ENCODE measurements at places on chromosomes 16 and 17.

- DNase-seq: no peak
Observed at GRCh38 chr17:4897198-4897687, 2.1 kb upstream of the C17orf107 start.

- peak; percentile 40 for DNase-seq
Observed at GRCh38 chr16:3938843-3939624, 58.5 kb upstream of the CREBBP start.

DNA sequence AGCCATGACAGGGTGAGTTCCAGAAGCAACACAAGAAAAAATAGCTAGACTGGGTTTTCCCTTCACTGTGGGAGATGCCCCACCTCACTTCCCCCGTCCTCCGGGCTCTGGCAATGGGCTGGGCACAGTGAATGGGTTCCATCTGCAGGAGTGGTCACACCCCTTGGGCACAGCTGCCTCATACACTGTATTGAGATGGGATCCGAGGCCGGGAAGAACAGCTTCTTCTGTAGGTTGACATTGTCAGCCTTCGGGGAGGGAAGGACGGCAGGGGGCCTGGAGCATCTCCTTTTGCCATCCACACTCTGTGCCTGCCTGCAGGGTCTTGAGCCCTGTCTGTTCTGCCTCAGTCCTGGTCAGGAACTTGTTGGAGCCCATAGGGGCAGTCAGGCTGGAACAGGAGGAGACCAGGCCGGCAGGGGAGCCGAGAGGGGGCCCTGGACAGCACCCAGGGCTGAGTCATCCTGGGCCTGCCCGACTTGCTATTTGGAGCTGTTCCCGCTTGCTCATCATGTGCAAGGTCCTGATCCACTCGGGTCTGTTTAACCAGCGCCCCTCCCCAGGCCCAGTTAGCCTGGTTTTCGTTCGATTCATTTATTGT lies 286.7 kb downstream of the SEC14L1 start:
- DNase-seq: no peak

GRCh38 chr17:79987187-79987934 lies 48.3 kb downstream of the TBC1D16 start:
- DNase-seq: no peak

DNA sequence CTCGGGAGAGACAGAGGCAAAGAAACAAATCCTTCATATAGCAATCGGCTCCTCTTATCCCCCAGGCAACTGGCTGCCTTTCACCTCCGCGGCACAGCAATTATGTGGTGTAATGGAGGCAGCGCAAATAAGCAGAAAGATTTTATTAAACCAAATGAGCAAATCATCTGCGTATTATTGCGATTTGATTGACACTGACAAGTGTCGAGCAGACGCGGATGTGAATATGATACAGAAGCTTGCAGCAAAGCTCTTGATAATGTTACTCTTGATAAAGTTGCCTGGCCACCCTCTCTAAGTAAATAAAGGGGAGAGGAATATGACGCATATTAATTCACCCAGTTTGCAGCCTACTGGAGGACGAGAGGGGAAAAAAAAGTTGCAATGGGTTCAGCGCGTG lies 26.5 kb upstream of the AKTIP start:
- DNase-seq: no peak

GRCh38 chr17:62755141-62755851 lies 52.8 kb downstream of the MARCHF10 start:
- DNase-seq: no peak

GRCh38 chr17:1398931-1399678 lies 917 bp downstream of the YWHAE start:
- DNase-seq: no peak

- DNase-seq: no peak
Observed at GRCh38 chr17:15503731-15504130, 36.3 kb upstream of the CDRT4 start.

DNA sequence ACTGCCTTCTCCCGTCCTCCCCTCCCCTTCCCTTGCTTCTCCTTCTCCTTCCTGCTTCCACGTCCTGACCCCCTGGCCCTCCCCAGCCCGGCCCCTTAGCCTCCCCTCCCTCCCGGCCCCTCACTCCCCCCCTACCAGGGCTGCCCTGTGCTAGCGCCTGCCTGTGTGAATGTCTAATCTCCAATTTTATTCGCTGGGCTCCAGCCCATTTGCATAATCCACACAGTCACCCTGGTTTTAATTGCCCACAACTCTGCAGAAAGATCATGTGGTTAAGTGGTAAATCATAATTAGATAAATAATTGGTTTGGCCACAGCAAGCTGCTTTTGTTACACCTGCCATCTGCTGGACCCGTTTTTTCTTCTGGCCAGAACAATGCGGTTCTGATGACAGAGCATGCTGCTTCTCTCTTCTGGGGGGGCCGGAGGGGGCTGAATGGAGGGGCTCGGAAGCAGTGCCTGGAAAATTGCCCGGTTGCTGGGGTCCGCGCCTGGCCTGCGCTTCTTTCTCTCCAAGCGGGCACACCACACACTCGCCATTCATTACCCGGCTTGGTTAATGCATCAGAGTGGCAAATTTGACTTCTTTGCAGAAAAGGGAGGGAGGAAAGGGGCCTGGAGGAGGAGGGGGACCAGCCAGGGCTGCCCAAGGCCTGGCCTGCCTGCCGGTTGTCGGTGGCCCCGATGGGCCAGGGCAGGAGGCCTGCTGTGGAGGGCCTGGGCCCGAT lies 19.5 kb upstream of the GSE1 start:
- no peak for DNase-seq

DNA sequence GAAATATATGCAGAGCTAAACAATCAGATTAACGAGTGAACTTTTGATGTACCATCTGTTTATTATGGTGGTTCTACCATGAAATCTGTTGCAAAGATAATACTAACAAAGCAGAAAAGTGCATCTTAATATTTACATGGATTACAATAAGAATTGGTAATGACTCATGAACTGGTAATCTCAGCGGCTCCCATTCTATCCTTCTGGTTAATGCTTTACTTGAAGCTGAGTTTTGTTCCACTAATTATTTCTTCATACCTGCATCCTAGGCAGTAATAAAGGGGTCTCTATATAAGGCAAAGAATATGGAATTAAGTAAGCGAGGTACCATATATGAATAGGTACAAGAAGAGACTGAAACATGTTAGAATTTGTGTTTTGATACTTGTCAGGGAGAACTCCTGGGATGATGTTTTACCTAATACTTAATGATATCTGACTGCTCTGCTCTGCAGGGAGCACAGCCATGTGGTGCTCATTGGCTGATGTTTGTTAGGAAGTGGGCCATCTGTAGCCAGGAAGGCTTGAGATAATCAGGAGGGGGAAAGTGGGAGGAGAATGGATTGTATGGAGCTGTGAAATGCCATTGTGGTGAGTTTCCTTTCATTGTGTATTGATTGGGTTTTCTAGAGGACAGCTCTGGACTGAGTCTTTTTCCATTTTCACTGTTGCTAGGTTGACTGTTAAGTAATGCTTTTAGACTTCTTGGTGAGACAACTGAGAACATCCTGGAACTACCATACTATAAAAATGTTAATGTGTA lies 52.6 kb downstream of the MAP2K6 start:
- no peak for DNase-seq

GRCh38 chr16:84832488-84833143 lies 12.8 kb downstream of the CRISPLD2 start:
- DNase-seq: no peak

- no peak for DNase-seq
Observed at GRCh38 chr17:27573971-27574525, 56.9 kb upstream of the LGALS9 start.

DNA sequence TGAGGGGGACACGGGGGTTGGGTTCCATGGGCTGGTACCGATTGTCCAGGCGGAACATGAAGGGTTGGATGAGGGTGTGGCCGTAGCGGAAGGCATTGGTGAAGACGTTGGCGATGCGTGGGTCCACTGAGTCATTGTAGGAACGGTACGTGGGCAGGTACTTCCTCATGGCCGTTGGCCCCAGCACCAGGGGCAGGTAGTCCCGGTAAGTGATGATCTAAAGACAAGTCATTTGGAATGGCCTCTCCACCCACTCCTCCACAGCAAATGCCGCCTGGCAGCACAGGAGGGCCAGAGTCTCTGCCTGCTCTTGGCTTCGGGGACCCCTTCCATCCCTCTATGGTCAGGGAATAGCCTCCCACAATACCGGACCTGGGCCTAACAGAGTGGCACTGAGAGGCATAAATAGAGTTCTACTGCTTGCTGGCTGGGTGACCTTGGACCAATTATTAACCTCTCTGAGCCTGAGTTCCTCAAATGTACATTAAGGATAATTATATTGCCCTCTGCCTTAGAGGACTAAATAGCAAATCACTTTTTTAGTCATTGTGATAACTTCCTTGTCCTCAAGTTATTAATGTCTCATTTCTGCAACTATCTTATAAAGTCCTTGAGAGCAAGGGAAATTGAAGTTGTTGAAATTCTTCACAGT lies 7.2 kb downstream of the MPO start:
- no peak for DNase-seq

GRCh38 chr17:2017274-2017941 lies 7.7 kb downstream of the RTN4RL1 start:
- no peak for DNase-seq

DNA sequence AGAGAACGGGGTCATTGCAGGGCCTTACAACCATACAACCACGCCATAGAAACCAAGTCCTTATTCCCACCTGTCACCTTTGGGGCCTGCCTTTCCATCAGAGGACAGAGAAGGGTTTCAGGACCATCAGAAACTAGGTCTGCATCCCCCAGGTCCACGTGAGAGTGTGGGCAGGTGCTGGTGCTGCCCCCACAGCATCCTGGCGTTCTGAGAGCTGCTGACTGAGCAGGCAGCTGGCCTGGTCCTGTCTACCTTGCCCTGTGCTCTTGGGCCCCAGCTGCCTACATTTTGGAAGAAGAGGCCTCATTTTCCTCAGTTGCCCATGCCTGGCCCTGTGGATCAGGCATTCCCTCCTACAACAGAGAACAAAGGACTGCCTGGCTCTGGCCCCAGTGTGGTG lies 21.6 kb downstream of the ZNF276 start:
- DNase-seq: no peak

DNA sequence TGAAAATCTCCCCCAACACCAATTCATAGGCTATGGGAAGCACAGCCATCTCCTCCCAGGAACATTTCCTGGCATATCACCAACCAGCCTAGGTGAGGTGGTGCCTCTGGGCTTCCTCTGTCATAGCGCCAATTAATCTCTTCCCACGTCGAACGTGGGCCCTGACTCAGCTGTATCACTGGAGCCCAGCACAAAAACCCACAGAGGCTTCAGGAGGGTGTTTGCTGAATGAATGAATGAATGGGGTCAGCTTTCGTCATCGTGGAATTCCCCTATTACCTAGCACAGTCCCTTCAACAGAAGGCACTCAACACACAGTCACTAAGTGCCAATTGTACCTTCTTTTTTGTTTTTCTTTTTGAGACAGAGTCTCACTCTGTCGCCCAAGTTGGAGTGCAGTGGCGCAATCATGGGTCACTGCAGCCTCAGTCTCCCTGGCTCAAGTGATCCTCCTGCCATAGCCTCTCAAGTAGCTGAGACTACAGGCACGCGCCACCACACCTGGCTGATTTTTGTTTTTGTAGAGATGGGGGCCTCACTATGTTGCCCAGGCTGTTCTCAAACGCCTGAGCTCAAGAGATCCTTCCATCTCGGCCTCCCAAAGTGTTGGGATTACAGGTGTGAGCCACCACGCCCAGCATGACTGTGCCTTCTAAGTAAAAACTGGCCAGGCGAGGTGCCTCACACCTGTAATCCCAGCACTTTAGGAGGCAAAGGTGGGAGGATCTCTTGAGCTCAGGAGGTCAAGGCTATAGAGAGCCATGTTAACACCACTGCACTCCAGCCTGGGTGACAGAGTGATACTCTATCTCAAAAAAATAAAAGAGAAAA lies 4.1 kb downstream of the ZNF688 start:
- no peak for DNase-seq

GRCh38 chr17:42270170-42270535 lies 6.0 kb downstream of the STAT5B start:
- DNase-seq: no peak

GRCh38 chr17:37147301-37147812 lies 198.6 kb downstream of the AATF start:
- no peak for DNase-seq

GRCh38 chr16:15652293-15653001 lies 2.4 kb downstream of the NDE1 start:
- no peak for DNase-seq

GRCh38 chr16:3459401-3460090 lies 16.1 kb downstream of the NAA60 start:
- no peak for DNase-seq

DNA sequence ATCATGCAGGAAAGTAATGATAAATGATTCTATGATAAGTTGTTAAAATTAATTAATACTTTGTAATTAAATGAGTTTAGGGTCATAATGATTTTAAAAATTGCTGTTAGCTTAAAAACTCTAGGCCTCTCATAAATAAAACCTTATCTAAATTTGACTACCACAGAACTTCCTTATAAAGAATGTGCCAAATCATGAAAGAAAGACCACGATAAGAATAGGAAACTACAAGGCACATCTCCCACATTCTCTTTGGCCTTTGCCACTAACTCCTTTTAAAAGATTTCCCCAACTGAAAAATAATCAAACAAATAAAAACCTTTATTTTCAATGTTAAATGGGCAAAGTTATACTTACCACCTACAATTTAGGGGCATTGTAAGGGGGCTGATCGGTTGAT lies 164.6 kb upstream of the C17orf78 start:
- no peak for DNase-seq

DNA sequence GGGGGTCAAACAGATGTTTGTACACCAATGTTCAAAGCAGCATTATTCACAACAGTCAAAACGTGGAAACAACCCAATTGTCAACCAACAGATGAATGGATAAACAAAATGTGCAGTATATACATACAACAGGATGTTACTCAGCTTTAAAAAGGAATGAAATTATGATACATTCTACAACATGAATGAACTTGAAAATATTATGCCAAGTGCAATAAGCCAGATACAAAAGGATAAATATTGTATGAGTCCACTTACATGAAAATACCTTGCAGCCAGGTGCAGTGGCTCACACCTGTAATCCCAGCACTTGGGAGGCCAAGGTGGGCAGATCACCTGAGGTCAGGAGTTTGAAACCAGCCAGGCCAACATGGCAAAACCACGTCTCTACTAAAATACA lies 39.9 kb downstream of the UBE2G1 start:
- no peak for DNase-seq

GRCh38 chr16:68083239-68083781 lies 1.9 kb upstream of the NFATC3 start:
- no peak for DNase-seq

GRCh38 chr16:79071424-79071823 lies 529.1 kb downstream of the MAF start:
- no peak for DNase-seq

GRCh38 chr17:16243801-16244567 lies 27.0 kb downstream of the PIGL start:
- DNase-seq: no peak
